ENCODE measurements at places on chromosomes 2 and 18. TPM values are rescaled to one million over a fixed set of nuclear protein-coding genes. Genes with fewer than 3 reads are reported as not detected.

DNA sequence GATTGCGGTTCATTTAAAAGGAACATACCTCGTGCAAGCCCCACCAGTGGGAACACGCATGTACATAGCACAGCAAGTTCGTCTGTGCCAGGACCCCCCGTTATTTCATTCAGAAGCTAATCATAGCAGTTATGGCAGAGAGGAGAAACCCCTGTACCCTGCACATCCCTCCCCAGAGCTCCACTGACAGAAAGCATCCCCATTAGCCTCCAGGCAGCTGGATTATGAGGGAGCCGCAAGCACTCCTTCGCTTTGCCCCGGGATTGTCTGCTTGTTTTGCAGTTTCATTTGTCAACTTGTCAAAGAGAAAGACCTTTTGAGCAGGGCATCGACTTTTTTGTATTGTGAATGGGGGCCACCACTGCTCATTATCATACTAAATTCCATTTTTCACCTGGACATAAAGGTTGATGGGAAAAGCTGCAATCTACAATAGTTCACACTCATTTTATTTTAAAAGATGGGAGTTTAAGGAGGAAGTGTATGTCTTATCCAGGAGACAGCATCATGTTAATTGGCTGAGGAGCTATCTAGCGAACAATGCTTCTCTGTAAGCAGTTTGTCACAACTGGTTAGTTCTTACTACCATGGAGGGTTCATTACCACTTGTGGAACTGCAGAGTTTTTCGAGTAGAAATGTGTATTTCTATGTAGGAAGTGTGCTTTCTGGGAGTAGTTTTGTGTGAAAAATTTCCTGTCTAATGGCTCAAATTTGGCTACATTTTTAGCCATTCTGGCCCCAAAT lies 255.3 kb downstream of the THSD7B start:
- DNase-seq, result no peak

- DNase-seq, result no peak
Measured at GRCh38 chr18:25470062-25470461, 118.1 kb upstream of the ZNF521 start.

DNA sequence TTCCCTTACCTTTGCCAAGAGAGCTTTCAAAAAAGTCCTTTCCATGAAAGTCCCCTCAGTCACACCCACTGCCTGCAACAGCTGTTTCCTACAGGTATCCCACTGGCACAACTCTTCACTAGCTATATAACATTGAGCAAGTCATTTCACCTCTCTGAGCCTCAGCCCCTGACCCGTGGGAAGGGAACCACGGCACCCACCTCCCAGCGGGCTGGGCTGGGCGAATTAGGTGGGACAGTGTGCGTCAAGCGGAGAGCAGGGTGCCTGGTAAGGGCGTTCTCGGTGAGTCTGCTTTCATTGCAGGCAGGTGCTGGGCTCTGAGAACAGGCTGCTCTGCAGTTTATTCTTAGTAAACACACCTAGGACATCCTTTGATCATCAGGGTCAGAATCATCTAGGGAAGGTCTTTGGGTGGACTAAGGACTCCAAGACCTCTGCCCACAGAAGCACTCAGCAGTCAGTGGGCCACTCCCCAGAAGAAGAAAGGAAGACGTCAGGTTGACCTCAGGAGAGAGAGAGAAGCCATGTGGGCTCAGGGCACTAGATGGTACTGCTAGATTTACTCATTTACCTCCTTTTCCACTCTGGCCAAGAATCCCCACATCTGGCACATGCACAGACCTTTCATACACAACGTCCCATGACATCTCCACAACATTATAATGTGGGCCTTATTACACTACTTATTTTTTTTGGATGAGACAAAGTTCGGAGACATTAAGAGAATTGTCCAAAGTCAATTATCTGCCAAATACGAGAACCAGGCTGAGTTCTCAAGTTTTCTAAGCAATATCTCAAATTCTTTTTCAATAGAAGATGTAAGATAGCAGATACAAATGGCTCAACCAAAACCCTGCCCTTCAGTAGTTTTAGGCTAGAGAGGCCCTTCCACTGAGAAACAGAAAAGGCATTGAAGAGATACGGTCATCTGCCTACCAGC lies 79.9 kb downstream of the GALNT14 start:
- no peak for DNase-seq

The SLC19A3 gene
- 29.9 TPM for total RNA-seq

- DNase-seq, result no peak
Measured at GRCh38 chr2:128282976-128283810, 35.5 kb downstream of the HS6ST1 start.

- no peak for DNase-seq
Measured at GRCh38 chr2:20451000-20451290, 4.1 kb downstream of the RHOB start.

DNA sequence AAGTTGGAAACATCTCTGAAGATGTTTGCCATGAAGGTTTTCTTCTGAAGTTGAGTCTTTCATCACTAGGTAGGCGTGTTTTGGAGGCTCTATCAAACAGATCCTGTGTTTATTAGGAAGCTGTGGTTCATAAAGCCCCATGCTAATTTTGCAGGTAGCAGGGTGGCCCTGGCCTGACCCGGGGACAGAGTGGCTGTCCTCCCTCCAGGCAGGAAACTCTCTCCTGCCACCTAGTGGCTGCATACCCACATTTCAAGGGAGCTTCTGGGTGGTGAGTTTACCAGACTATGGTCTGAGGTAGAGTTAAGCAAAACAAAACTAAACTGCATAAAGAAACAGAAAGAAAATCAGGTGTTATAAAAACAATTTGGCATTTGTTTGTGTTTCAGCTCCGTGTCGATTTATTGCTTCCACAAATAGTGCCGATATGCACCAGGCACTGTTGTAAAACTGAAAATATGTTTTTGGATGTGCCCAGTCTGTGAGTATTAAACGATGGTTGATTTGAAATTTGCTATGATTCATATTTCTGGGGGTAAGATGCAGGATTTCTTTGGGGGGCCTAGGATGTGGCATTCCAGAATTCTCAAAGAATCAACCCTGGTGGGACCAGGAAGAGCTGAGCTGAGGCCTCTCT lies 26.0 kb upstream of the IL37 start:
- DNase-seq, result no peak

GRCh38 chr2:150485114-150485870 lies 2.2 kb downstream of the RND3 start:
- peak; percentile 89 for DNase-seq

The CNDP1 gene
- 0.33 TPM for total RNA-seq

DNA sequence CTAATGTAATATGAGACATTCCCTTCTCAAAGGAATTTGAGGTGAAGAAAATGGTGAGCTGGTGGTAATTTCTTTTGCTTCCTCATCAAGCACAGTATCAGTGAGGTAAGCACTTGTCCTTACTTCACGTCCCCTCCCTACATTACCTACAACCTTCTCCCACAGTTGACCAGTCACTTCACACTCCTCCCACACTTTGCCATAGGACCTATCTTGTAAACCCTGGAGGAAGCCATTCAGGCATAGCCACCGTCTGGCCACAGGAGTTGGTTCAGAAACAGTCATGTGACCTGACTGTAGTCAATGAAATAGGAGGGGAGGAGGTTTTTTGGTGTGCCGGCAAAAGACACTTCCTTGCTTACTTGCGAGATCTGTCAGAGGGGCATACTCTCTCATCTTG lies 12.1 kb downstream of the ACOXL start:
- no peak for DNase-seq

The DOK6 gene
- 1.3 TPM for total RNA-seq

Data from breast epithelium (tissue), 4 donors.